ENCODE measurements at places on chromosomes 2 and 18. TPM values are rescaled to one million over a fixed set of nuclear protein-coding genes. Genes with fewer than 3 reads are reported as not detected.

The POTEC gene
- total RNA-seq, result not detected

GRCh38 chr2:227052879-227053278 is 111.1 kb downstream of the COL4A4 start:
- no peaks in the 10 kb centered on the region for H3K27me3 ChIP-seq
- no peak overlapping the region for H3K4me3 ChIP-seq
- no peak overlapping the region for H3K27ac ChIP-seq
- no peaks in the 10 kb centered on the region for H3K36me3 ChIP-seq
- no peaks in the 10 kb centered on the region for H3K4me1 ChIP-seq

The PDE1A gene
- 0.83 TPM for total RNA-seq

GRCh38 chr2:60512641-60513040 is 40.8 kb downstream of the BCL11A start:
- no peaks in the 10 kb centered on the region for H3K4me1 ChIP-seq
- no peaks in the 10 kb centered on the region for H3K27me3 ChIP-seq
- H3K27ac ChIP-seq, result no peak overlapping the region
- no peak for DNase-seq

DNA sequence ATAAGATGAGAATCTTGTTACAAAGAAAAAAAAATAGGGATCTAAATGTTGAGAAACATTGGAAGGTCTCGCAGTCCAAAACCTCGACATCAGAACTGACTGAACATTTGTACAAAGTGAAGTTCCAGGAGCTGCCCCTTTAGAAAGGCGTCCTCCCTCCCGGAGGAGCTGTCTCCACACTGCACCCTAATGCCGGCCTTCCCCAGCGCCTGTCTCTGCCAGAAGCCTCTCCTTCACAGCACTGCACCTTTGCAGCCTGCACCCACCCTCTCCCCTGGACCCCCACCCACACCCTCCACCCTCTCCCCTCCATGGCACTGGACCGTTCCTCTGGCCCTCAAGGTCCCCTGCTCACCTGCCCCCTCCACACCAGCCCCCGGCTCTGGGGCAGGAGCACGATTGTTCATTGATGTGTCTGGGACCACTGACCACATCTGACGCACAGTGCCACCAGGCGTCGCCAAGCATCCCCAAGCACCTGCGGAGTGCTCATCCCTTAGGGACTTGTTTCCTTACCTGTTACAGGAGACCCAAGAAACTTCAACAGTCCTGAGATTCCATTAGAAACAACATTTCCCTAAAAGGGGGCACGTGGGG is 90.3 kb upstream of the SNTG2 start:
- no peak overlapping the region for H3K4me3 ChIP-seq
- H3K4me1 ChIP-seq, result no peaks in the 10 kb centered on the region
- no peak overlapping the region for H3K27ac ChIP-seq
- H3K36me3 ChIP-seq, result no peaks in the 10 kb centered on the region
- no peaks in the 10 kb centered on the region for H3K27me3 ChIP-seq
- DNase-seq, result no peak

DNA sequence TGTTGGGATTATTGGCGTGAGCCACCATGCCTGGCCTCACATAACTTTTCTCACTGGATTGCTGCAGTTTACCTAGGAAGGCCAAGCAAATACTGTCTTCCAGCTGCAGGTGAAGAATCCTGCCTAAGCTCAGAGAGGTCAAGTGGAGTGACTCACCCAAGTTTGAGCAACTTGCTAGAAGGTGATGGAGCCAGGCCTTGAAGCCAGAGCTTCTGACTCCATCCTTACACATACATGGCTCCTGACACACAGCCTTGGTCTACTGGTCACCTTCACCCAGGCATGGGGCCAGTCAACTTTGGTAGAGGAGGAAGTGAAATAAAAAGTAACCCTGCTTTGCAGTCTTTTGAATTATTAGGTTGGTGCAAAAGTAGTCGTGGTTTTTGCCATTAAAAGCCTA is 93.5 kb downstream of the VWA3B start:
- no peak overlapping the region for H3K27ac ChIP-seq
- no peak overlapping the region for H3K4me3 ChIP-seq
- no peaks in the 10 kb centered on the region for H3K36me3 ChIP-seq

- peak; percentile 77 for DNase-seq
- no peak overlapping the region for H3K4me3 ChIP-seq
- no peak overlapping the region for H3K27ac ChIP-seq
- H3K36me3 ChIP-seq, result no peaks in the 10 kb centered on the region
These were observed 13.1 kb downstream of the DAW1 start for GRCh38 chr2:227884511-227884947.

The KCNF1 gene
- total RNA-seq, result 0.42 TPM

The CAPN14 gene
- total RNA-seq, result 0.23 TPM

GRCh38 chr18:39348757-39349156 is 1783.2 kb upstream of the CELF4 start:
- no peaks in the 10 kb centered on the region for H3K36me3 ChIP-seq
- DNase-seq, result no peak
- H3K4me3 ChIP-seq, result no peak overlapping the region

GRCh38 chr18:36835927-36836326 is 7.0 kb downstream of the KIAA1328 start:
- no peak for DNase-seq
- no peaks in the 10 kb centered on the region for H3K36me3 ChIP-seq
- H3K4me1 ChIP-seq, result no peaks in the 10 kb centered on the region
- H3K27ac ChIP-seq, result no peak overlapping the region
- no peaks in the 10 kb centered on the region for H3K27me3 ChIP-seq
- H3K4me3 ChIP-seq, result no peak overlapping the region

GRCh38 chr2:37869771-37870170 is 55.3 kb upstream of the RMDN2 start:
- H3K27ac ChIP-seq, result no peak overlapping the region
- no peak for DNase-seq
- H3K4me1 ChIP-seq, result peaks cover 9% of the 10 kb centered on the region
- H3K36me3 ChIP-seq, result no peaks in the 10 kb centered on the region

DNA sequence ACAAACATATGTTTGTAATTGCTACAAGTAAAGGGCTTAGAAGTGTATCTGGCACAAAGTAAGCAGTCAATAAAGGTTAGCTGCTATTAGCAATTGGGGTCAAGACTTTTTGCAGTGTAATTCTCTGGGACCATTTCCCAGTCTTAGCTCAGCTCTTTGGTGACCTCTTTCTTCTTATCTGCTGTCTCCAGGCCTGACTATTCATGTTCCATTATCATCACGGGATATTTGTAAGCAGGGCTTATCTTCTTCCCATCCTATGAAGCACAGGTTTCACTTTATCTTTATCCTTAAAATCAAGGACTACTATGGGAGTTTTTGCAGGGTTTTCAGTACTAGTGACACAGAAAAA is 131.7 kb downstream of the DOCK10 start:
- H3K27ac ChIP-seq, result no peak overlapping the region
- no peak overlapping the region for H3K4me3 ChIP-seq
- H3K27me3 ChIP-seq, result no peaks in the 10 kb centered on the region
- H3K36me3 ChIP-seq, result no peaks in the 10 kb centered on the region

- no peaks in the 10 kb centered on the region for H3K36me3 ChIP-seq
- DNase-seq, result no peak
- no peaks in the 10 kb centered on the region for H3K27me3 ChIP-seq
- H3K4me1 ChIP-seq, result peaks cover 7% of the 10 kb centered on the region
These were observed 19.9 kb downstream of the WDSUB1 start for GRCh38 chr2:159266554-159266953.

The HYCC2 gene
- 21.2 TPM for total RNA-seq

DNA sequence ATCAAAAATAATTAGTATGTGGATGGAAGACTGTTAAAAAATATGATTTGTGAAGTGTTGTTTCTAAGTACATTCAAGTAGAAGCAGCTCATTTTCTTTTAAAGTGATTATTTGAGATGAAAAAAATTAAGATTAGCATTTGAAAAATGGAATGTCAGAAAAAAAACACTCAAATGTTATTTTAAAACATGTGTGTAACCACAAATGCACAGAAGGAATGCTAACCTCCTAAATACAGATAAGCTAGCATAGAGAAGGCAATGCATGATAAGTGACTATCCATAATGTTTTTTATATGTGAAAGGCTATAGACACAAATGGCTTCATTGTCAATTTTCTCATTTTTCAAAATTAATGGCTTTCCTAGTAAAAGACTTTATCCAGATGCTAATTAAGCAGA is 198.9 kb downstream of the NYAP2 start:
- H3K27ac ChIP-seq, result no peak overlapping the region
- no peak for DNase-seq
- H3K4me3 ChIP-seq, result no peak overlapping the region

The NGEF gene
- 0.22 TPM for total RNA-seq

DNA sequence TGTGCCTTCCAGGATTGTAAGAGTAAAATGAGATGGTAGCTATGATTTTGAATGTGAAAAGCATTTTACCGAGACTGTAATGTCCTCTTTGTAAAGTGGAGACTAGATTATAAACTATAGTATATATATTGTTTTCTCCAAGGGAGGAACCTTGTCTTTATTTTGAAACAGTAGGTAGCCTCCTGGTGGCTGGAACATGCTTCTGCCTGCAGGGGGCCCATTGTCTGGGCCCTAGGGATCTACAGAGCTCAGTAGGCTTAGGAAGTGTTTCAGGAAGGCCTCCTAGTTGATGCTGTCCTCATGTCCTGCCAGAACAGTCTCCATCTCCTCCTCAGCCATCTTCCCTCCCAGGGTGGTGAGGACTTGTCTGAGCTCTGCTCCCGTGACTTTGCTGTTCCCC is 3.0 kb downstream of the PIKFYVE start:
- H3K27me3 ChIP-seq, result no peaks in the 10 kb centered on the region
- H3K4me1 ChIP-seq, result peaks cover 24% of the 10 kb centered on the region
- no peak overlapping the region for H3K4me3 ChIP-seq
- no peak overlapping the region for H3K27ac ChIP-seq

DNA sequence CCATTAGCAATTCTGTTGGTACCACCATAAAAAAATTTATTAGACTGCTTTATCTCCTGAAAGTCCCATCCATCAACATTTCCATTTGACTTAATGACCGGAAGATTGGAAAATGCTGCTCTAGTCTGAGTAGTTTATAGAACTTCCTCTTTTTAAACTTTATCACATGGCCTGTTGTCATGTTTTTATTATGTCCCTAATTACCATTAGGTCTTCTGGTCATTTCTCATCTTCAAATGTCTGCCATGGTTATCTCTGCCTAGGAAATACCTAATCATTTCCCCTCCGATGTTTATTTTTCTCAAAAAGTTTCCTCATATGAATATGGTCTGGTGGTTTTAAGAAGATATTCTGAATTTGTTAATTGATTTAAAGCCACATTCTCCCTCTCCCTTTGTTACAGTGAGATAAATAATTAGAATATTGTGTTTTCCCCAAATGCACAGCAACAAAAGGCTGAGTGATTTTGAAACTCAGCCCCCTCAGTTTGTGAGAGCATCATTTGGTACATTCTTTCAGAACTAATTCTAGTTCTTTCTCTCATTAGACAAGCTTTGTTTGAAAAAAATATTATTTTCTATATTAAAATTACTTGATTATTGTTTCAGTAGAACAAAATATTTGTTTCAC is 317.1 kb upstream of the ST6GAL2 start:
- no peak for DNase-seq
- H3K4me1 ChIP-seq, result no peaks in the 10 kb centered on the region
- H3K36me3 ChIP-seq, result no peaks in the 10 kb centered on the region
- no peak overlapping the region for H3K4me3 ChIP-seq
- H3K27me3 ChIP-seq, result no peaks in the 10 kb centered on the region

GRCh38 chr2:144572977-144573376 is 53.1 kb upstream of the ZEB2 start:
- no peaks in the 10 kb centered on the region for H3K4me1 ChIP-seq
- no peak overlapping the region for H3K27ac ChIP-seq
- H3K4me3 ChIP-seq, result no peak overlapping the region
- H3K36me3 ChIP-seq, result no peaks in the 10 kb centered on the region

The SCYGR4 gene
- not detected for total RNA-seq

- DNase-seq, result no peak
- no peaks in the 10 kb centered on the region for H3K36me3 ChIP-seq
- H3K27me3 ChIP-seq, result no peaks in the 10 kb centered on the region
- H3K4me3 ChIP-seq, result no peak overlapping the region
These were observed 22.2 kb downstream of the MCFD2 start for GRCh38 chr2:46893269-46893939.

The MRO gene
- not detected for total RNA-seq

DNA sequence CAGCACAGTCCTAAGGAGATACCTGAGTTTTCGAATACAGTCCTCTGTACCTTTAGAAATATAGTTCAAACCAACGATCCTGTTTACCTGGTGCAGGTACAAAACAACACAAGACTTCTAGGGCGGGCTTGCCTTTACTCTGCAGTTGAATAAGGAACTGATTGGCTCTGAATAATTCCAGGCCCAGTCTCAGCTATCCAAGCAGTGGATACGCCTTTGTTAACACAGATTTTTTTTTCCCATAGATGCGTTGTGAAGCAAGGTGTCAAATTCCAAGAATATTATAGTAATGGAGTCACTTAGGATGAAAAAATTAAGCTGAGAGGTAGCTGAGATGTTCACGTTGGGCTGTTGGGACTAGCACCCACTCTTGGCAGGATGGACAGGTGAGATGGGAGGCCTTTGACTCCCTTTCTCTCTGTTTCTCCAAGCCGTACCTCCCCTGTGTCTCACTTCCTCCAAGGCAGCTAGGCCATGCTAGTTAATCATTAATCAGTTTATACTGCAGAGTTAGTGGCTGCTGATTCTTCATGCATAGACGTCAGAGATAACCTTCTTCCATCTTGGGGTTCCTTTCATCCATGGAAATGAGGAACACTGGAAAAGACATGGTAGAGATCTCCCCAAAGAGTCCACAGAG is 380.8 kb upstream of the ACVR2A start:
- H3K27me3 ChIP-seq, result no peaks in the 10 kb centered on the region
- no peak for DNase-seq
- no peaks in the 10 kb centered on the region for H3K36me3 ChIP-seq
- no peaks in the 10 kb centered on the region for H3K4me1 ChIP-seq
- H3K27ac ChIP-seq, result no peak overlapping the region

The LINC00305 gene
- total RNA-seq, result not detected

The MDH1B gene
- not detected for total RNA-seq

GRCh38 chr2:7161501-7161900 is 244.3 kb downstream of the RNF144A start:
- H3K4me1 ChIP-seq, result no peaks in the 10 kb centered on the region
- no peak overlapping the region for H3K4me3 ChIP-seq
- H3K36me3 ChIP-seq, result no peaks in the 10 kb centered on the region
- DNase-seq, result no peak
- no peaks in the 10 kb centered on the region for H3K27me3 ChIP-seq
- no peak overlapping the region for H3K27ac ChIP-seq

DNA sequence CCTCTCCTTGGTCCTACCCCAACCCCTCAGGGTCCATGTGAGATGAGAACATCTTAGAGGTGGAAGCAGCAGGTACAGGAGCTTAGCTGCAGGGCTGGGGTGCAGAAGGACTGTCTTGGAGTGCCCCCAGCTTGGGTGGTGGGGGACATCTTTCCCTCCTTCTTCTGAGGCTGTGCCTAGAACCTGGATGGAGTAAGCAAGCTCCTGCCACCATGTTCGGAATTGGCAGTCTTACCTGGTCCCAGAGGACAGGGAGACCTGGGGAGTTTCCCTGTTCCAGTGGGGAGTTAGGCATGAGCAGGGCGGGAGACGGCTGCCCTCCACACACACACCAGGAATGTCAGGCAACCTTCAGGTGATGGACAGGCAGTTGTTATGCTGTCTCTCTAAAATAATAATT is 131.0 kb upstream of the COPS8 start:
- DNase-seq, result no peak
- H3K27ac ChIP-seq, result no peak overlapping the region
- no peaks in the 10 kb centered on the region for H3K36me3 ChIP-seq
- no peaks in the 10 kb centered on the region for H3K27me3 ChIP-seq
- no peaks in the 10 kb centered on the region for H3K4me1 ChIP-seq

- H3K4me3 ChIP-seq, result no peak overlapping the region
- no peak overlapping the region for H3K27ac ChIP-seq
- DNase-seq, result no peak
- H3K27me3 ChIP-seq, result no peaks in the 10 kb centered on the region
These were observed 59.0 kb downstream of the RASGRP3 start for GRCh38 chr2:33535421-33535820.
